ENCODE measurements at places on chromosomes 11 and 22.

DNA sequence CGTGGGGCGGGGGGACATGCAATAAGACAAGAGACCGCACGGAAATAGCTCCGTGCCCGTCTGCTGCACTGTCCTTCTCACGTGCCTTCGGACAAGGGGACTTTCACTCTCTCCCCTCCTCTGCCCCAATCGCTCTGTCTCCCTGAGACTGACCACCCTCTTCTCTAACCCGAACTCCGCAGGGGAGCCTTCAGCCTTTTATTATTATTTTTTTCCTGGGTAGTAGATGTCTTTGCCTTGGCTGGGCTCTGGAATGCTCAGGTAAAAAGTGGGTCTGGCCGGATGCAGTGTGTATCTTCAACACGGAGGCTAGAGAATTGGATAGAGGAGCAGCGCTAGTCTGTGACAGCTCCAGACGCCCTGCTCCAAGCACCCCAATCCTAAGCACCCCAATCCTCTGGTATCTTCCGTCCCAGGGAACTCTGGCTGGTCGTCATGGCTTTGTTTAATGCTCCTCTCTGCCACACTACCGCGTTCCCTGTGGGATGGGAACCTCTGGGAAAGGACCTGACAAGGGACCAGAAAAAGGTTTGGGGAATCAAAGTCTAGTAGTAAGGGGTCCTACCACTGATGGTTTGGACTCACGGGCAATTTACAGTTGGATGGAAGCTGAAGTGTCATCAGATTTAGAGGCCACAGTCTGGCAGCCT is 25.1 kb upstream of the ROBO3 start:
- DNase-seq = no peak

DNA sequence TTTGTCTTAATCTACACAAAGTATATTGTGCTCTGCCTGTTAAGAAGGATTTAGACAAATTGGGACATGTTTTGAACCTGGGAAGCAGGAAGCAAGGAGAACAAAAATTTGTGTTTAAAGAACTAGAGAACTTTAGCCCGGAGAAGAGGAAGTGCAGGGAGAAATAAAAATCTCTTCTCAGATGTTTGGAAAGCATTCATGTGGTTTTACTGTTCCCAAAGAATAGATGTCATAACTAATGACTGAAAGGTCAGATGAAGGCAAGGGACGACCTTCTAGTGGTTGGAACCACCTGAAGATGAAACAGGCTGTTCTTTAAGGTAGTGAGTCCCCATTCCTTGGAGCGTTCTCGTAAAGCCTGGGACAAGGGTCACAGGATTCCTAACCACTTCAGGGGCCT is 38.3 kb downstream of the IRAG1 start:
- no peak for DNase-seq

- no peak for DNase-seq
These were observed 125.7 kb downstream of the MRTFA start for GRCh38 chr22:40510631-40511364.

- DNase-seq = no peak
These were observed 33.8 kb downstream of the SLC35F2 start for GRCh38 chr11:107824668-107825369.

GRCh38 chr11:12445001-12445400 is 67.6 kb downstream of the PARVA start:
- DNase-seq = no peak

All from left ventricle myocardium inferior (tissue), 1 donor.